ENCODE measurements at places on chromosomes 11 and 22.

- no peak for DNase-seq
Measured at GRCh38 chr11:78325274-78325781, 92.3 kb downstream of the GAB2 start.

- DNase-seq = no peak
Measured at GRCh38 chr11:117931331-117931950, 2.2 kb upstream of the TMPRSS13 start.

GRCh38 chr11:74466916-74467885, at the start of gene KCNE3:
KCNE3 (minus strand) TSS chr11:74467549; CDS start chr11:74457563, 9,986 bp downstream.
- no peak for DNase-seq

GRCh38 chr22:48182846-48183805, 1420.7 kb downstream of the TBC1D22A start:
- no peak for DNase-seq

GRCh38 chr11:102306048-102306597, 11.2 kb upstream of the BIRC3 start:
- DNase-seq = no peak

DNA sequence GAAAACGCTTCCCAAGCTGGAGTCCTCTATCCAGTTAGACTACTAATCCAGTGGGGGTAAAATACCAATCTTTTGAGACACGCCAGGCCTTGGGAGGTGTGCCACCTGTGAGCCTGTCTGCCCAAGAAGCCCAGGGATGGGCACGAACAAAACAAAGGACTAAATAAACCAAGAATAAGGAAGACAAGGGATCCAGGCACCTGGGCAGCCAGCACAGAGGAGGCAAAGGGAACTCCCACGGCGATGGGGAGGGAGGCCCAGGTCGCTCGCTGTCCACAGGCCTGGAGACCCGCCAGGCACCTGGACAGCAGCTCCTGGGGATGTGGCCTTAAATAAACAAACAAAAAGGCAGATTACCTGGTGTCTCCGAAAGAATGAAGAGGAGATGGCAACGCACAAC, 31.4 kb downstream of the LRFN4 start:
- no peak for DNase-seq

DNA sequence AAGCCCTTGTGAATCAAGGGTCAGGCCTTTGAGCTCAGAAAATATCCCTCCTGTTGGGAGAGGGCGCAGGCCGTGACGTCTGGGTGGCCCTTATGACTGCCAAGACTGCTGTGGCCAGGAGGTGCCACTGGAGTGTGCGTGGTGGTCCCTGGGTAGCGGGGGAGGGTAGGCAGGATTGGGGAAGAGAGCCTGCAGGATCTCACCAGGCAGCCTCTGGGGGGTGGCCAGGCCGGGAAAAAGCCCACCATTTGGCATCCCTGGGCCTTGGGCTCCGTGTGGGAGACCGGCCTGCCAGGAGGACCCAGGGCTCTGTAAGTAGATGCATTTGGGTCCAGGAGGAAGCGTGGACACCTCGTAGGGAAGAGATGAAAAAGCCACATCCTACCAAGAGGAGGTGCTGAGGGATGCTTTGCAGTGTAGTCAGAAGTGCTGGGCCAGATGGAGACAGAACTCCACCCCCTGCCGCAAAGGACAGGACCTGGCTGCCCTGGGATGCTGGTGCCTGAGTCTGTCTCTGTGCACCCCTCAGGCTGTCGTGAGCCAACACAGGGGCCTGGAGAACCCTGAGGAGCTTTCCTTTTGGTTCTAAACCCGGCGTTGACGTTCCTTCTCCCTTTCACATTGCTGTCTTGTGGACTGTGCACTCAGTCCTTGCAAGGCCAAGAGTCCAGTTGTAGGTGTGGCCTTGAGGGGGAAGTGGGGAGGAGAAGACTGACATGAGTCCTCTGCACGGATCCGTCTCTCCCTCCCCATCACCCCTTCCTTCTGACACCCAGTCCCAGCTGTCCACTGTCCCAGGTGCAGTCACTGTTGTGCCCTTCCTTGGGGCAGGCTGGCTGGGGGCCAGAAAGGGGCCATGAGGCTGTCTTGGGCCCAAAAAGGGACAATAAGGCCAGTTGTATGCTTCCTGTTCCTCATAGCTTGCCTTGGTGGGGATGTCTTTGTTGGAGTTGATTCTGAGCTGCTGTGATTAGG, 12.7 kb upstream of the MIEF1 start:
- DNase-seq = no peak

GRCh38 chr22:30602049-30602448, 4.9 kb upstream of the TCN2 start:
- no peak for DNase-seq

DNA sequence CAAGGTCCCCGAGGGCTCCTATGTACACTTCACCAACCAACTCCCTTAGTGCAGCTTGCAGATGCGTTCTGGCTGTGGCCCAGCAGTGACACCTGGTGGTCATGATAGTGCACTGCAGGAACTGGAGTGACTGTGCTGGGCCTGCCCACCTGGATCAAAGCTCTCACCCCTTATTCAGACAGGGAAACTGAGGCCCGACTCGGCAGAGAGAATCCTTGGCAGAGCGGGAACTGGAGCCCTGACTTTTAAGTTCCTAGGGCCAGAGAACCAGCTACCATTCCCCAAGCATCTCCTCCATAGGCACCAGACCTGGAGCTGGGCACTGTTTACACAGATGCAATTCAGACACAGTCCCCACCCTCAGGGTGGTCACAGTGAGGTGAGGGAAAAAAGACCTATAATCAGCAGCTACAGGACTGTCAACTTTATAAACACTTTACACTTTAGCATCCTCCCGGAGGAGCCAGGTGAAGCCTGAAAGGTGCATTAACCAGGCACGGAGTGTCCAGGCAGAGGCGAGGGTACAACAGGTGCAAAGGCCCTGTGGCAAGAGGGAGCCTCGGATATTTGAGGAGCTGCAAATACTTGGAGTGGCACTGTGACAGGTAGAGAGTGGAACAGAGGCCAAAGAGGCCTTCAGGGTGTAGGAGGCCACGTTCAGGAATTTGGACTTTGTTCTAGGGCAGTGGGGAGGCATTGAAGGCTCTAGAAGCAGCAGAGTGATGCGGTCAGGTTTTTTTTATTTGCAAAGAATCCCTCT, 22.0 kb downstream of the RHBDD3 start:
- peak; percentile 39 for DNase-seq

DNA sequence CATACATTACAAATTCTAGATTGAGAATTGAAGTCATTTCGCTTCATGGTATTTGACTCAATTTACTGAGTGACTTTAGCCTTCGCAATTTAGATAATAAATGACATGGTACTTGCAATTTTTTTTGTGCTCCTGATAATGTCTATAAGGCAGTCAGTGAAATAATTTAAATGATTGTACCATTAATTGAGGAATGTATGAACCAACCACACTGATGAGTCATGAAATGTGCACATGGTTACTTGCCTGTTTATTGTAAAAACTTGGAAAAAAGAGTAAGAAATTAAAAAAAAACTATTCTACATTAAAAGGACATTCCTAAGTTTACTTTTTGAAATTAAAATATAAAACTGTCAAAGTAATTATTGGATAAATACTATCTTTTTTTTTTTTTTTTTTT, 43.3 kb downstream of the DNAJC24 start:
- no peak for DNase-seq

- no peak for DNase-seq
Measured at GRCh38 chr11:124890683-124891372, 6.8 kb downstream of the ROBO4 start.

DNA sequence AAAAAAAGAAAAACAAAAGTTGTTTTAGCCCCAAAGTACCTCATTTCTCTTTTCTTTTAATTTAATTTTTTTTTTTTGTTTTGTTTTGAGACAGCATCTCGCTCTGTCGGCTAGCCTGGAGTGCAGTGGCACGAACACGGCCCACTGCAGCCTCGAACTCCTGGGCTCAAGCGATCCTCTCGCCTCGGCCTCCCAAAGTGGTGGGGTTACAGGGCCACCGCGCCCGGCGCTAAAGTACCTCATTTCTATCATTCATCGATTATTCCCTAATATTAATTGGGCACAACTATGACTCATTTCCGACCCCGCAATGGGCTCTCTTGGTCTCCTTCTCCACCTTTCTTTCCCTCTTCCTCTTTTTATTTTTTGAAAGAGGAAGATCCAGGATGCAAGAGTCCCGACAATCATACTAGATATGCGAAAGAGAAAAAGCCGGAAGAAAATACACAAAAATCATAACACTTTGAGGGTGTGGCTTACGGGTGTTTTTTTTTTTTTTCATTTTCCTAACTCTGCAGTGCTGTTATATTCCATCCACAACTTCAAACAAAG, 475 bp upstream of the AIP start:
- no peak for DNase-seq

DNA sequence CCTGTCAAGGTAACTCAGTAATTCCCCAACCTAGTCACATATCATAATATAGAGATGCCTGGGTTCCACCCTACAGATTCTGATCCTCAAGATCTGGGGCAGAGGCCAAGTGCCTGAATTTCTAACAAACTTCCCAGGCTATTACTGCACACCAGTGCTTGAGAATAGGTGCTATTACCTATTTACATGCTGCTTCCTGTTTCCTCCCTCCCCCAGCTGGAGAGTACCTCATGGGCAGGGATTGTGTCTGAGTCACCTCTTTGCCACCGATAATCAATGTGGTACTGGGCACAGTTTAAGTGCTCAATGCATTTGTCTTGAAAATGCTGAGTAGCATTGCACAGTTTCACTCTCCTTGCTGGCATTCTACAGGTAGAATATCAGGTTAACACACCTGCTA, 582.2 kb upstream of the CADM1 start:
- DNase-seq = no peak

DNA sequence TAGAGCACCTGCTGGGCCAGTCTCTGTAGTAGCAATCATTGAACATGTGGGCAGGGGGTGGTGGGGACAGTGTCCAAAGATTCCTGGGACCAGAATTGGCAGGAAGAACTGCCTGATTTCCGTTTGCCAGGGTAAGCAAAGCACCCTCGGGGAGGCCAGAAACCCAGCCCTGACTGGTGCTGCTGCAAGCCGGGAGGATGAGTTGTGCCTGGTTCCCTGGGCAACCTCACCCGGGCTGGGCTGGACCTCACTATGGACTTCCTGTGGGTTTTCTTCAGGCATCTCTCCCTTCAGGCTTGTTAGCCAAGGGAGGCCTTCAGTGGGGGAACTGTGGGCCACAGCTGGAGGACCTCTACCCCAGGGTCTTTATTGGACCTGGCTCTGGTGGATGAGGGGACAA, 8.0 kb upstream of the POU2F3 start:
- no peak for DNase-seq

- DNase-seq = no peak
Measured at GRCh38 chr22:31861226-31861840, 83.0 kb upstream of the YWHAH start.

DNA sequence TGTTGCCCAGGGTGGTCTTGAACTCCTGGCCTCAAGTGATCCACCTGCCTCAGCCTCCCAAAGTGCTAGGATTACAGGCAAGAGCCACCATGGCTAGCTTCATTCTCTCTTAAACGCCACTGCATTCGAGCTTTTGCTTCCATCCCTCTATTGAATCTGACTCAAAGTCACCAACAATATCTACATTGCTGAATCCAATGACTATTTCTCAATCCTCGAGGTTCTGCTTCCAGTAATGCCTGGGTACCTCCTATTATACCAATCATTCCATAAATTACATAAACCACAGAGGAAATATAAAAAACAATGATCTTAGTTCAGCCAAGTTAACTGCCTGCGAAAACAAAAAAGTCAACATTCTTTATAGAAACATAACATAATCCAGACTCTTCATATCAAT, 11.9 kb upstream of the NXF1 start:
- no peak for DNase-seq

- DNase-seq = no peak
Measured at GRCh38 chr11:35721651-35722282, 59.2 kb downstream of the TRIM44 start.

GRCh38 chr11:32385998-32386397, 49.3 kb downstream of the WT1 start:
- DNase-seq = no peak

- DNase-seq = no peak
Measured at GRCh38 chr22:50039669-50040443, 18.2 kb downstream of the TTLL8 start.
